WTC11 (cell line): ENCODE measurements at places on chromosomes 4 and X.

DNA sequence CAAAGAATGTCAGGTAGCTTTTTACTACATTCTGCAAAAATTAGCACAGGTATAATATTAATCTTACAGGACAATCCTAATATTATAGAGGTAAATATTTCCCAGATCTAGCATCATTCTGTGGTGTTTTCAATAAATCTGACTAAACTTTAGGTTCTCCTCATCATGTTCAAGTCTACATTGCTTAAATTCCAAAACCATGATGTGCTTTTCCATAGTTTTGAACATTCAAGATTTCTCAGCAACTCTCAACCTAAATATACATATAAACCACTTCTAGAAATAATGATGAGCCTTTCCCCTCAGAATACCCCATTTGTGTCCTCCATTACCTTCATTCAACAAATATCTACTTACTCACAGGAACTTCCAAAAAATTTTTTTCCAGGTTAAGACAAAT lies 23.1 kb downstream of the EIF4E start:
- DNase-seq = no peak

GRCh38 chrX:69501429-69501828 lies 2.7 kb upstream of the NALF2 start:
- DNase-seq = peak; percentile 46

DNA sequence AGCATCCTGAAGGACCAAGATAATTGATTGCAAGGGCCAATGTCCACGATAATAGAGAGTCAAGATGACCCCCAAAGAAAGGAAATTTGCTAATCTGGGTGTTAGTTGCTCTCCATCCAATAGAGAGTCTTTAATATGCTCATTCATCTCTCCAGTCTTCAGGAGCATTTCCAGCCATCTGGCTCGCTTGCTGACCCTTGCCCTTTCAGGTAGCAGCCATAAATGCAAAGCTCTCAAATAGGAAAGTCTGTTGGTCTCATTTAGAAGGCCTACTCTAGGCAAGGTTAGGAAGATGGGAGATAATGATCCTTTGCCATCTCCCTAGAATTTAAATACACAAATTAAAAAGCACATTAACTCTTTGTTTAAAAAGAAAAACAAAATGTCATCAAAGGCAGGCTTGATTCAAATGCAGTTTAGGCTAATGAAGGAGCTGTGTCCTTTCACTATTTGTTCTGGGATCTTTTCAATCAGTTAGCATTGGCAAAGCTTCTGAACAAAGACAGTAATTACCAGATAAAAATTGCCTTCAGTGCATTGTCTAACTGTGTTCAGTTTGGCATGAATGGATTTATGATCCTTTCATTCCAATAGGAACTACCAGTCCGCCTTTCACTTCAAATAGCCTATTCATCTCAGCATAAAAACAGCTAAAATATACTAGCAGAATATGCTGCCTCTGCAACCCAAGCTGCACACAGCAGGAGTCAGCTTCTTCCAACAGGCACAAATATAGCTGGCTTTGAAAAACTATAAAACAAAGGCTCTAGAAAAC lies 49.6 kb upstream of the ATXN3L start:
- no peak for DNase-seq

DNA sequence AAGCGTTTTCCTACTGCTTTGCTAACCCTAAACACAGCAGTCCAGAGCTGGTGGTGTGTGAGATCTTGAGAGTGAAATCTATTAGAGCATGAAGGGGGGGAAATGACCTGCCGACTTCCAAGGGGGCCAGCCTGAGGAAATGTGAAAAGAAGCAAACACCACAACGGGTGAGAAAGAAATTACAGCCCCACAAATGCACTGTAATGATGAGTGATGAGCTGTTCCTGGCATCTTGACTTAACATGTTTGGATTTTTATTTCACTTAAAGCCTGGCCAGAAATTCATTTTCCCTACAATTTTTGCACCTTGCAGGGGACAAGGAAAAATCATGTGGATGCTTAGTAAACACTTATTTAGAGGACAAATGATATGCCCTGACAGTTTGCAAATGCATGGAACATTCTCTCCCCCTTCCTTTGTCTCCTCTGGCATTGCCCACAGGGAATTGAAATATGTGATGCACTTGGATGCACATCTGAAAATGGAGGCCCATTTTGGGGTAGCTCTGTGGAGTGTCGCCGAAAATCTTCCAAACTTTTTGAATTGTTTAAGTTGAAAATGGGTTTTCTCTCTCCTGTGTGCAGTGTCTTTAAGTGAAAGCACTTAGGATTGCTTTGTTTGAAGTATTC lies 84.3 kb upstream of the TMEM150C start:
- DNase-seq = no peak
